Activated CD4-positive, CD25-positive, alpha-beta regulatory T cell (primary cell): ENCODE measurements at places on chromosomes 6 and 20.

GRCh38 chr20:18527836-18528235 lies 20.1 kb downstream of the SEC23B start:
- DNase-seq = no peak

GRCh38 chr6:30763155-30763617 lies 18.8 kb upstream of the IER3 start:
- DNase-seq = no peak

GRCh38 chr6:5746759-5747130 lies 260.0 kb downstream of the NRN1 start:
- no peak for DNase-seq

GRCh38 chr6:111986651-111987050 lies 67.3 kb upstream of the CCN6 start:
- DNase-seq = no peak

DNA sequence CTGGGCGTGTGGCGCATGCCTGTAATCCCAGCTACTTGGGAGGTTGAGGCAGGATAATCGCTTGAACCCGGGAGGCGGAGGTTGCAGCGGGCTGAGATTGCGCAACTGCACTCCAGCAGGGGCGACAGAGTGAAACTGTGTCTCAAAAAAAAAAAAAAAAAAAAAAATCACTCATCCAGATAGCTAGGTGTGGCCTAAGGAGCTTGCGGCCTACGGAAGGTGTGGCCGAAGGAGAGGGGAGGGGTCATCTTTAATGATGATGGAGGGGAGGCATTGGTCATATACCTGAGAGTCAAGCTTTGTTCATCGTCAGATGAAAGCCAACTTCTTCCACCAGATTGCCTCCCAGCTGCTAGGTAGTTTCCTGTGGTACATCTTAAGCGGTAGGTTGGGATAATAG lies 801 bp upstream of the PPARD start:
- no peak for DNase-seq
